NCI-H1417 treated with DMSO at 0.1 percent for 48 hours (cell line): ENCODE measurements at places on chromosomes 3 and 15.

- no peak for DNase-seq
These were observed 70.1 kb downstream of the ZNF609 start for GRCh38 chr15:64530472-64530871.

DNA sequence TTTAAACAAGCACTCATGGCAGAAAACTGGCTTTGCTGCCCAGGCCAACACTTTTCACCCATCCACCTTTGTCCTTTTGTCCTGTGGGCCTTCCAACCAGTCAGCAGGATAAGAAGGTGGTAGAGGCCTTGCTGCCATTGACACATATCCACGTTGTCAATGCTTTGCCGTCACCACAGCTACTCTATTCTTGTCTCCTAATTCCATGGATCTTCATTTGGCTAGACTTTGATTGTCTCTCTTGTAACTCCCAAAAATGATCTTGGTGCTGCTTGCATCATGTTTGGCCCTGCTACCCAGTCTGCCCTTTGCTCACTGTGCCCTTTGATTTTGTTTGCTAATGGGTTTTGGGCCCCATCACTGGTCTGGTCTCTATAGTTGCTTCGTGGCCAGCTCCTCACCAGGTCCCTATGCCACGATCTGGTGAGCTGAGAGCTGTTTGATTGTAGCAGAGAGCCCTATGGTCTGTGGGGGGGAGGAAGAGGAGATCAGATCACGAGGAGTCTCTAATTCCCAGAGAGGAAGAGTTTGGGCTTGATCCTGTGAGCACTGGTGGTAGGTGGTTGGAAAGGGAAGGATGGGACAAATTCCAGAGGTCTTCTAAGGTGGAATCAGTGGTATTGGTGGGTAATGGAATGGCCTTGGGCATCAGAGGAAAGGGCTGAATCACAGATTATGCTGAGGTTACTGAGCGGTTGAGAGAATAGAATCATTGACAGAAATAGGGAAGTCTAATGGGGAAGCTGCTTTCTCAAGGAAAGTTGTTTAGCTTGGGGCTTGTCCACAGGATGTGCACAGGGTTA, 40.3 kb downstream of the ABHD2 start:
- DNase-seq, result no peak

DNA sequence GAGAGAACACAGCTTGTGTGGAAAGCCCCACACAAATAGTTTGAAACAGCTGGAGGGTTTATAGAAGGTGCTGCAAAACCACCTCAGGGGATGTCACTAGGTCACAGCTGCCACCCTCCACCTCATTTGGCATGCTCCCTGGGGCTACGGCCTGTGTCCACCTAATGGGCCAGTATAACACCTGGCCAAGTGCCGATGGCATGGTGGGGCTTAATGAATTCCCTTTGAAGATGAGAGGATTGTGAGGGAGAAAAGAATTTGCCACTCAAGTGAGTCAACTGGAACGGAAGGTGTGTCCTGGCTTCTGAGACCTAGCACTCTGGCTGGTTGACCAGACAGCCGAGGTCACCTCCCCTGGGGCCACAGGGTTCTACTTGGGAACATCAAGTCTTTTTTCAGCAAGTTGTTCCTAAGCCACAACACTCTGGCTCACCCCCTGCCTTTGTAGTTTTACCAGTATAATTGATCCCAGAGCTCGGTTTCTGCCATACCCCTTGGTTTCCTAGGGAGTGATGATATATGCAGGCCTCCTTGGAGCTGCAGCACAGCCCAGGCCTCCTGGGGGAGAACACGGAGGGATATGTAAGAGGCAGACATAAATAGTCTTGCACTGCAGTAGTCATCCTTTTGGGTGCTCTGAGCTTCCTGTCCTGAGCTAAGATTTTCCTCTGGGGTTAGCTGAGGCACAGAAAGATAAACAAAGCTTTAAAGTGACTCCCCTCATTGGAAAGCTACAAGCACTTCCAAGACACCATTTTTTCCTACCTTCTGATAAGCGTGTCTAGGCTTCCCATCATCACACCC, 178.2 kb upstream of the LPP start:
- no peak for DNase-seq

- DNase-seq, result no peak
These were observed 161.6 kb upstream of the PDZRN3 start for GRCh38 chr3:73786321-73786807.

DNA sequence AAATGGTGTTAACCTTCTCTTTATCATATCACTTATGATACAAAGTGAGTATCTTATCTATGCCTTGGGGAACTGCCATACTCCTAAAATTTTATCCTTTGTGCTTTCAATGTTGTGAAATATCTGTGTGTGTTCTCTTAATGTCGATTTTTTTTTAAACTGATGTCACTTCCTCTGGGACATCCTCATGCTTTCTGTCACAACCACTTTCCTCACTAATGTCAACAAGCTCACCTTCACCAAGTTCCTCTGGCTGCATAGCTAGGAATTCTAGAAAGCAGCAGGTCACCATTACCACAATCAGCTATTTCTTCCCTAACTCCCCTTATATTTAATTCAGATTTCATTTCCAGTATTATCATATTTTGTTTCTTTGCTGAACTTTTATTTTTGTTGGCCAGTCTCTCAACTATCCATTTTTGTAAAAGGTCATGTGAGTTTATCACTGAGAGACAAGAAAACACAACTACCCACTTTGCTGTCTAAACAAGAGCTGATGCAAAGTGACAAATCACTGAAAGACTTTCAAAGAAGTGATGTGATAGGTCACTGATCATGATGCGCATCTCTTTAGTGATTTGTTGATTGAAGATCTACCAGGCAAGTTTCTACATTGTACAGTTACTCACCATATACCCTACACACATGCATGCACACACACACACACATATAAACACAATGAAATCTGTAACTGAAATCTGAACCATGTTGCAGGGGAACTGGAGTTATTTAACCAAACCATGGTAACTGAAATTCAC, 369.0 kb downstream of the ULK4 start:
- DNase-seq, result no peak

- no peak for DNase-seq
These were observed 29.4 kb downstream of the ZXDC start for GRCh38 chr3:126446301-126446700.

- DNase-seq, result no peak
These were observed 22.4 kb downstream of the LRRC58 start for GRCh38 chr3:120326784-120327183.

DNA sequence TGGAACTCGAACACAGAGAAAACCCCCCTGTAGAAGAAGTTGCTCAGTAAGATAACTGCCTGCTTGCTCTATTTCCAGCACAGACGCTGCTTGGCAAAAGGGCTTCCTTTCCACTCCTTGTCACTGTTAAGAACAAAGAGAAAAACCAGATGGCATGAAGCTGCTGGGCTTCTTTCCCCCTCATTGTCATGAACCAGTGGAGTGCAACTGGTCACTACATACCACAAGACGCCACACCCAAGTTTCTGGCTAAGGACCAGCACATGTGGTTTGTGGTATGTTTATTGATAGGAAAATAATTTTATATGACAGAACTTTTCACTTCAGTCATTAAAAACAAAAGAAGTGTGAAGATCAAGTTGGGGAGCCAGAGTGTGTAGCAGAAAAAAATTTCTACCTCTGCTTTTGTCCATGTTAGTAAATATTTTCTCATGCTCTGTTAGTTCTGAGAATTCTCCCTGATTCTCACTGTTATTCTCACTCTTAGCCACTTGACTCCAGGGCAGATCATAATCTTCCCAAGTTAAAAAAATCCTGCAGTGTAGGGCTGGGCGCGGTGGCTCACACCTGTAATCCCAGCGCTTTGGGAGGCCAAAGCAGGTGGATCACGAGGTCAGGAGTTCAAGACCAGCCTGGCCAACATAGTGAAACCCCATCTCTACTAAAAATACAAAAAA, 37.9 kb downstream of the CLK3 start:
- DNase-seq, result no peak

DNA sequence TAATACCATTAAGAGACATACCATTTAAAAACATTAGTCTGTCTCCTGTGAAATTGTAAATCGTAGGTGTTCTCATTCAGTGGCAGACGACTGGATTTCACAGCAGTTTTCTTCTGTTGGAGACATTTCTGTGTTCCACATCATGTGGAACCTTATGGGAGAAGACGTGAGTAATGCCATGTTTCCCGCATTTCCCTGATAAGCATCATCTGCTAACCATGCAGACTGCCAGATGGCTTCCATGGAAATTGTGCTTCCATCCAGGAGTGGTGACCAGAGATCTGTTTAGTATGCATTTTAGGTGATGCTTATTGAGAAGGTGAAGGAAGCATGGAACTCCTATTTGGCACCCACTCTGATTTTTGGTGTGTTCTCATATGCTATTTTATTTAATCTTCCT, 28.4 kb upstream of the ST3GAL6 start:
- no peak for DNase-seq

GRCh38 chr3:63656786-63657185, 4.3 kb downstream of the SNTN start:
- DNase-seq, result no peak

DNA sequence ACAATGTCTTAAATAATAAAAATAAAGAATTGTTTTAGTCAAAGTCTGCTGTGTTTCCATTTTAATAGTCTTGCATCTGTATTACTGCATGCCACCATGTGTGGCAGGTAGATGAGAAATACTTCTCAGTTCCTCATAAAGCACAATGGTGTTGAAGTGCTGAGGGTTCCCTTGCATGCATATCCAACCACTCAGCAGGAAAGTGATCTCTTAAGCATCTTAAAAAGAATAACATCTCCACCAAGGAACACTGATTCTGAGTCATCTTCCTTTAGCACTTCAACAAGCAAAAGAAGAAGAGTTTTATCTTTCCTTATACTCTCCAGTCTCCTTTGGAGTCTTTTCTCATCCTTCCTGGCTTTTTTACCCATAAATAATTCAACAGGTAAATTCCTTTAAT, 602.0 kb downstream of the TBL1XR1 start:
- DNase-seq, result no peak
